ENCODE measurements at places on chromosomes 3 and 15.

DNA sequence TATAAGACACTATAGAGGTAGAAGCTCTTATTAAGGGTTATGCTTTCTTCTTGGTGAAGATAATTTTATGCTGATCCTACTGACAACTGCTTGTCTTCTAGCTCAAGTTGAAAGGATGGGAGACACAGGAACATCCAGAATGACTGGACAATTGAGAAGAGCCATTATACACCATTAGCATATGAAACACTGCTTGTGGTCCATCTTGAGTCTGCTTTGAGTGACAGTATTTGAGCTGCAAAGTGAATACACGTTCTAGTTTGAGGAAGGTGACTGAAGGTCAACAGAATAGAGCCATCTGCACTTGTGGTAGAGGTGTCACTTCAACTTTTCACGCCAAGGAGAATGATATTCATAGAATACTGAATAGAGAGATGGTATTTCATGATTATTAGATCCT is 315.4 kb downstream of the MCTP2 start:
- DNase-seq = no peak

DNA sequence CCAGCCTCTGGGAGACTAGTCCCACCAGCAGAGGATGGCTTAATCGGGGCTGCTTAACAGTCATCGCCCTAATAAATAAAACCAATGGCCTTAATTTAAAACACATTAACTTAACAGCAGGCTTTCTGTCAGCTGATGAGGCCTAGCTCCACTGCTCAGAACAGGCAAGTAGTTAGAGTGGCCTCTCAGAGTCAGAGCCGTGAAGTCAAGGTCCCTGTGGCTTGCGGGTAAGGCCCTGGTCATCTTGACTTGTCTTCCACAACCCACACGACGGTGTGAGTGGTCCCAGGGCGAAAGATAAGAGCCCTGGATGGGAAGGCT is 11.8 kb downstream of the XXYLT1 start:
- no peak for DNase-seq

GRCh38 chr3:57484563-57484962 is 59.6 kb downstream of the DNAH12 start:
- DNase-seq = no peak

DNA sequence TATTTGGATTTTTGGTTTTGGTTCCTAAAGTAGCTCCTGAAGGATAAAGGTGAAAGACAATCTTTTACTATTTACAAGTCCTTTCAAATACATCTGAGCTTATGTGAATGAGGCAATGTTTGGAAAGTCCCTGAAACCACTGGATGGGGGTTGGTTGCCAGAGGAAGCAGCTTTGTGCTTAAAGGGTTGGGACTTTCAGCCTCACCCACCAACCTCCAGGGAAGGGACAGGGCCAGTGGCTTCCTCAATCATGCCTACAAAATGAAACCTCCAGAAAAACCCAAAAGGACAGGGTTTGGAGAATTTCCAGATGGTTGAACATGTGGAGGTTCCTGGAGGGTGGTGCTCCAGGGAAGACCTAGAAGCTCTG is 20.9 kb upstream of the ABHD17C start:
- DNase-seq = no peak

GRCh38 chr3:143731776-143732175 is 116.5 kb downstream of the SLC9A9 start:
- DNase-seq = no peak

- no peak for DNase-seq
These were observed 132.7 kb downstream of the MYLK start for GRCh38 chr3:123751433-123751832.

- no peak for DNase-seq
These were observed 5.4 kb downstream of the MGLL start for GRCh38 chr3:127816783-127817405.

GRCh38 chr3:30232142-30232541 is 374.3 kb upstream of the TGFBR2 start:
- DNase-seq = no peak

DNA sequence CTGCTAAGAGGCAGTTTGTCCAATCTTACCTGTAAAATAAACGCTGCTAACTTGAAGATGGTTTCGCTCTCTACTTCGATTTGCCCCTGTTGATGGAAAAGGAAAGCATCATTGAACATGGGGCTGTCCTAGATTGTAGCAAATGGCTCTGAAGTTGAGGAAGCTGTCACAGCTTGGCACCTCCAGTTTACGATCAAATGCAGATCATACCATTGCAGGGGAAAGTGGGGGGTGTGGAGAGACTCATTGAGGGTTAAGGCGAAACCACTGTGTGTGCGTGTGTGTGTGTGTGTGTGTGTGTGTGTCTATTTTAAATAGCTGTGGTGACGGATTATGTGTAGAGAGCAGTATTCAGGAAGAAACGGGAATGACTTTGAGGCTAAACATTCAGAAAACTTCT is 127.6 kb upstream of the LMOD3 start:
- peak; percentile 3 for DNase-seq

DNA sequence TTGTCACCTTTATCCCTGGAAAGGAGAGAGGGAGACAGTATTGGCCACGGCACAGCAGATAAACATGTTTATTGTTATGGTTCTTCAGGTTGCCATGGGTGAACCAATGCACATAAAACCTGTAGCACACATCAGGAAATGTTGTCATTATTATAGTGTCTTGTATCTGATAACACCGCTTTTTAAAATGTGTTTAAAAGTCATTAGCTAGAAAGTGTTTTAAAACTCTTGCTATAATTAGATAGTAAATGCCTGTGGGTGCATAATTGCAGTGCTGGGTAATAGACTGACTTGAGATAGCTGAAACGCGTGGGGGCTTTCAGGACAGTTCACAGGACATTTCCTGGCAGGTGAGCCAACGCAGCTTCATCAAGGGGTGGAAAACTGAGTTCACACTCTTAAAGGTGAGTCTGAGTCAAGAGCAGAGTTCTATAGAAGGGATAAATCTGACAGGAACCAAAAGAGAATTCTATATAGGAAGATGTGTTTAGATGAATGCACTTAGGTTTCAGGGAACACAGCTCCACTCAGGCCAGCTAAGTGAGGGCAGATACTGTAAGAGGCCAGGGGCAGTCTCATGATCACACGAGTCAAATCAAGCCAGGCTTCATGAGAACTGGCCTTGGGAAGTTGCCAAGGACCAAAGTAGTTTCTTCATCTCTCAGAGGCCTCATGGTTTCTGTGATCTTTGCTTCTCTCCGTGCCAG is 35.6 kb upstream of the PPP4R2 start:
- DNase-seq = no peak

DNA sequence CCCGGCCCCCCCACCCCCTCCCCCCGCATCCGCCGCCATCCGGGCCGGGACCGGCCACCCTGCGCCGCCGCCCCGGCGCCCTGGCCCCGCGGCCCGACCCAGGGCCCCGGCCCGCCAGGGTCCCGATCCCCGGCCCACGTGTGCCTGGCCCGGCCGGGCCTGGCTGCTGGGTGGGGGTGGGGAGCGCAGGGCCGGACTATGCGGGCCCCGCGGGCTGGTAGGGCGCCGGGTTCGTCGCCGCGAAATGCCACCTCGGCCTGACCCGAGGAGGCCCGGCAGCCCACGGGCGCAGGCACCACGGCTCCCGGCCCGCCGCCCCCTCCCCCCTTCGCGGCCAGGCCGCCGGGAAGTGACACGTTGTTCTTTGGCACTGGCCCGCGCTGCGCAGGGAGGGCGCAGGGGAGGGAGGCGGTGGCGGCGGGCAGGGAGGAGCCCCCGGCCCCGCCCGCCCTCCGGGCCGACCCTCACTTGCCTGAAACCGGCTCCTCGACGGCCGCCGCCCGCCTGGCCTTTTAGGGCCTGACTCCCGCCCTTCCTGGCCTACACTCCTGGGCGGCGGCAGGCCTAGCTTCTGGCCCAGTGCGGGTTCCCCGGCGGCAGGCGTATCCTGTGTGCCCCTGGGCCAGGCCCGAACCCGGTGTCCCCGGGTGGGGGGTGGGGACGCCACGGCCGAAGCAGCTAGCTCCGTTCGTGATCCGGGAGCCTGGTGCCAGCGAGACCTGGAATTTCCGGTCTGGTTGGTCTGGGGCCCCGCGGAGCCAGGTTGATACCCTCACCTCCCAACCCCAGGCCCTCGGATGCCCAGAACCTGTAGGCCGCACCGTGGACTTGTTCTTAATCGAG is 515 bp downstream of the EIF4G1 start:
- peak; percentile 35 for DNase-seq

- DNase-seq = no peak
These were observed 86.1 kb downstream of the LIPC start for GRCh38 chr15:58517682-58518525.

DNA sequence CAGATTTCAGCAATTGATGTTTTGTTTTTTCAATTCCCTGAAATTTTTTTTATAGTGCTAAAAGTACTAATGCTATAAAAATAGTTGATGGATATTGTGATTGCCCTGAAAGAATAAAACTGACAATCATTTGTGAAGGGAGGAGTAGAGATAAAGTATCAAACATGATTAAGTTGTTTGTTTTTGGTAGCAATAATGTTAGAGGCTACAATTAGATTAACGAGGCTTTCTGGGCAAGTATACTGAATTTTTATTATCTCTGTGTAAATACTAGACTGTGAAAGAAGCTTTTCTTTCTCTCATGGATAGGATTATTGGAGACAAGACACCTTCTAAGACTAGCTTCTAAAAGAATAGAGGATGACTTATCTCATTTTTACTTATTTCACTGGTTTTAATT is 15.6 kb downstream of the NR1D2 start:
- no peak for DNase-seq

DNA sequence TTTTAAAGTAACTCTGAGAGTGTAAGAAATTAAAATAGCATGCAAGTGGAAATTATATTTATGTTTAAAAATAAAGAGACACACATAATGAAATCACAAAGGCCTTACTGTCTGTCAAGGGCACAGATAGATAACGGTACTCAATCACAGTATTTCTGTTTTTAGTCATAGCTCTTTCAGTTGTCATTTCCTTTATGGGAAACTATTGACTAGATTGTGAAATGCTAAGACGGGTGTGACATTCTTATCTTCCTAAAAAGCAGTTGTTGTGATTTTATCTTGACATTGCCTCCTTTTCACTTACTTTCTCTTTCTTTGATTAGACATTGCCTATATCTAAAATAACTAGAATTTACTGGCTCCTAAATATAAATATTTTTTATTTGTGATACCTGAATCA is 100.1 kb upstream of the PLSCR5 start:
- no peak for DNase-seq

DNA sequence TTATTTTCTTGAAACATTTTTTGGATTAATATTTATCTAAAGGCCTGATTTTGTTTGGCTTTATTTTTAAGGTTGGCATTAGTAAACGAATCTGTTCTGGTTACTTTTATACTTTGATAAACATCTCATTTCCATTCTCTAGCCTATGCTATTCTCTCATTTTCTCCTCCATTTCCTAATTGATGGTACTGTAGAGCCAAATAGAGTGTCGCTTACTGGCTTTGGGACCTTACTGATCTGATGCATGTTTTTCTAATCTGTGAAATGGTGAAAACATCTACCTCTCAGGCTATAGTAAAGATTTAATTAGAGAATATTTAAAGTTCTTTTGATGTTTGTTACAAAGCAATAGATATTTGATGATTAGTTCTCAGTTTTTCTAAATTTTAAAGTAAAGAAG is 1.6 kb downstream of the LNP1 start:
- DNase-seq = no peak

GRCh38 chr3:160210341-160210740 is 14.9 kb upstream of the C3orf80 start:
- DNase-seq = no peak

DNA sequence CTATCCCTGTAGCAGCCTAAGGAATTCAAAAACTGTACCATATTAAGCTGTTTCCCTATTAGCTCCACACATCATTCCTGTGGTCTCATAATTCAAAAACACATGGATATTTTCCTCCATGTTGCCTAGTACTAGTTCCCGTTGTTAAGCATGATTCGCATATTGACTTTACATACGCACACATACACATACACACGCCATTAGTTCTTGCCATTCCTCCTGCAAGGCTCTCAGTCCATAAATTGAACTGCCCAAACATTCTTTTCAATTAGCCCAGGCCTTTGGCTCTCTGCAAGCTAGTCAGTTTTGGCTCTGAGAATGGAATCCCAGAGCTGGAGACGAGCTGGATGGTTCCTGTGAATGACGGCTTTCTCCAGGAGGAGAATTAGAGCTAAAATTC is 57.2 kb upstream of the RAD18 start:
- DNase-seq = no peak
